ENCODE measurements at places on chromosomes 1 and 21.

- peak; percentile 54 for DNase-seq
Observed at GRCh38 chr1:115771847-115772457, 3.4 kb upstream of the CASQ2 start.

DNA sequence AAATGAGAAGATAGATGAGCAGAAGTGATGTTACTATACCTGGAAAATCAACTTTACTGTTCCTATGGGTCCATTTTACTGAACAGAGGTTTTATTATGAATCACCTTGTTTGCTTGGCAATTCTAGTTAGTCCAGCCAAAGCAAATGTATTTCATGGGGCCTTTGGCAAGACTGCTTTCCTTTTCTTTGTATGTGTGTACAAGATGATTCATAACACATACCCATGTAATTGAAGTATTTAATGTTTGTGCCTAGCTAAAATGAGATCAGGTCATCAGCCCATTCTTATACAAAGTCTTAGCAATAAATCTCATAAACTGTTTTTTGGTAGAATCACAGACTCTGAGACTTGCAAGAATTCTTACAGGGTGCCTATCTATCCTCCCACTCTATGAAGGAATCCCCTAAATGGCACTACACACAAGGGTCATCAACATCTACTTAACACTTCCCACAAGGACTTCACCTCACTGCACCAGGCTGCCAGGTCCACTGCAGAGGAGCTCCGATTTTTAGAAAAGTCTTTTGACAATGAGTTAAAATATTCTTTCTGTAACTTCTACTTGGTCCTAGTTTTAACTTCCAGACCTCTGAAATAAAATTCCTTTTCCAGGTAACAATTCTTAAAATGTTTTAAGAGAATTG lies 58.5 kb downstream of the LPAR3 start:
- peak; percentile 38 for DNase-seq

DNA sequence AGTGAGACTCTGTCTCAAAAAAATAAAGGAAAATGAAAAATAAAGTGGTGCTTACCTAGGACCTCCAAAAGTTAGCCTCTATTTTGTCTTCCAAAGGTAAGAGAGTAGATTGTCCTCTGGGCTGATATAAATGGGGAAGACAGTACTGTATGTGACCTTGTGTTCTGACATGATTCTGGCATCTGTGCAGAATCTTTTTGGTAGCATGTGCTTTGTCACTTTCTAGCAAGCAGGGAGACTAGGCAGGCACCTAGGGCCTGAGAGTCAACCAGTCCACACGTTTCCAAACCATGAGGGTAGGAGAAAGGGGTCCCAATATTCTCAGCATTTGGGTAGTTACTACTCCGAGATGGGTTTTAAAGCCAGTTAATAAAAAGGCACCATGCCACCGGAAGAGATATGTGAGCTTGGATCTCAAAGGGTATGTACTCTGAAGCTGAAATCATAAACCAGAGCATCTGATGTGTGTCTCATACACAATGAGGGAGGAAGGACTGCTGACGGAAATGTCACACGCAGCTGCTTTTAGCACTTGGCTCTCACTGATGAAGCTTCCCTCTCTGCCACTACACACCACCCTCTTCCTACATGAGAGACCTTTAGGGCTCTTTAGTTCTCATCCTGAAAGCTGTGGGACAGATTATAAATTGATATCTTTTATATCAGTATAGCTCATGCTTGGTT lies 27.0 kb upstream of the SLC16A1 start:
- DNase-seq: no peak

DNA sequence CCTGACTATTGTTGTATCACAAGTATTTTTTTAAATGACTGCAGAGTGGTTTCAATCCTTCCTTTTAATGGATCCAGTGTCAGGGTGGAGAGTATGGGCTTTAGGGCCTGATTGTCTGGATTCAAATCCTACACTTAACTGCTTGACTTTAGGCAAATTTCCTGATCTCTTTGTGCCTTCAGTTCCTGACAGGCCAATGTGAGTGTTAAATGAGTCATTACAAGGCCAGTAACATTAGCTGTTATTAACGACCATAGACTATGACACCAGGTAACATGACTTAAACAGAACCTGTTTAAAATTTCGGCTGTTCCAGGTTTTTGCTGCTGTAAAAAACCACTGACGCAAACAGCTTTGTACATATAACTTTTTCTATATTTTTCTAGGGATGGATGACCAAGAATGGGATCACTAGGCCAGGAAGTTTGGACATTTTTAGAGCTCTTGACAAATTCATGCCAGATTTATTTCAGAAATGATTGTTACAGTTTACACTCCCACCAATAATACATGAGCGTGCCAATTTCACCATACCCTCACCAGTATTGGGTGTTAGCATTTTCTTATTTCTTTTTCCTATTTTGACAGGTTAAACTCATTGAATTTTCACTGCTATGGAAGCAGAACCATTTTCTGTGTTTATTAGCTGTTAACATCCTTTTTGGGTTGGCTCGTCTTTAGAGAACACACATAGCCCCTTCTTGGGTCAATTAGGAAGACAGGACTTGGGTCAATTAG lies 11.3 kb downstream of the ZNF362 start:
- DNase-seq: no peak

- DNase-seq: no peak
Observed at GRCh38 chr1:70486676-70487458, 75.8 kb downstream of the CTH start.

- no peak for DNase-seq
Observed at GRCh38 chr1:180027949-180028445, 73.4 kb downstream of the CEP350 start.

DNA sequence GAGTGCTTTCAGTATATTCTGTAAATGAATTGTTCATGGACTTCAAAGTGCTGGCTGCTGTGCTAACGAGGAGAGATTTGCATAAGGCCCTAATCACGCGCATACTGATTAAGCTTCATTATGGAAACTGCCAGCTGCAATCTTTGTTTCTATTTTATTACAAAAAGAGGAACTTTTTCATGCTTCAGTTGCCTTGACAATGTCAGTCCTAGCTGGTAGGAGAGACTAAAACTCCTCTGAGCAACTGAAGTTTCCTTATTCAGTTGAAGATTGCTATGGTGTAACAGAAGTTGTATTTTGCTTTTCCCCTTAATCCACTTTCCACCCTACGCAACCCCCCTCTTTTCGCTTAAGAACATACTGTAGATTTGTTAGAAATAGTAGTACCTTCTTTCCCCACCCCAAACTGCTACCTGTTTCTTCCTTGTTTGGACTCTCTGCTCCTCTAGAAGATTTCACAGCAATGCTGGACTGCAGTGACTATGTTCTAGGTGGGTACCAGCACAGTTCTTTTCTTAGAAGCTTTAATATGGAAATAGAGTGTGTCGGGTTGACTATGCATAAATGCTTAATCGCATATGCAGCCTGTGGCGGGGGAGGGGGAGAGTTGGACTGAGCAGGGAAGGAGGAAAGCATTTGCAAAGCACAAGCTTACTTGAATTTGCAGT lies 108.3 kb downstream of the POU2F1 start:
- no peak for DNase-seq

DNA sequence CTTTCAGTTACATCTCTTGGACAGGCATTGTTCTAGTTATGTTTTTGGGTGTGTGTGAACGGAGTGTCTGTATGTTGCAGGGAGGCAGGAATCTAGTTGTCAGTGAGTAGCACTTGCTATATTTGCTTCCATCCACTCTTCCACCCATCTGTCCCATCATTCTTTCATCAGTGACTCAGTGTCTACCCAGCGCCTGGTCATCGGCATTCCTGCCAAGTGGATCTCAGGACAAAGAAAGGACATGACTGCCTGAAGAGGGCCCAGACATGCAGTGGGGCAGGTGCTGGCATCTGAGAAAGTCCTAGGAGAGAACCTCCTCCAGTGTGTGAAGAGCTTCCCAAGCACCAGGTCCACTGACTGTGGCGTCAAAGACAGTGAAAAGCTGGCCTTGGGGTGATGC lies 27.3 kb upstream of the MAGOH start:
- DNase-seq: no peak

GRCh38 chr1:178937695-178938094 lies 66.8 kb upstream of the ANGPTL1 start:
- no peak for DNase-seq

DNA sequence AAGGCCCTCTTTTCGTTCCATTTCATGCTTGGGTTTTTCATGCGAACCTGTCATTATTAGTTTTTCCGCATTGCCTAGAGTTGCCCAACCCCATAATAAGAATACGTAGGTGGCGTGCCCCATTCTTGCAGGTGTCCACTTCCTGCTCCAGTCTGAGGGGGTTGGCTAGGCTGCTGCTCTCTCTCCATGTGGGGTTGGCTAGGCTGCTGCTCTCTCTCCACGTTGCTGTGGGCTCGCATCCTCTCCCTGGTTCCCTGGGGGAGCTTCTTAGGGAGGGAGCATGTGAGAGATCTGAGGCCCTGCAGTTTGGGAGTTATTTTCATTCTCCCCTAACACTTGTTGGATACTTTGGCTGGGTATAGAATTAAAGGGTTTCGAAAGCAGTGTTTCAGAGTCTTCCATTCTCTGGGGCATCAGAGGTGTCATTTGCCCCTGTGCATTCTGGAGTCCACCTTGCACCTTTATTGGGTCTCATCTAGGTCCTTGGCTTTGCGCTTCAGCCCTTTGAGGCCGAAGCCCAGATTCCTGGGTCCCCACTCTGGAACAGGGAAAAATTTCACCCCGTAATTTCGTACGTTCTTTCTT lies 8.6 kb downstream of the C1orf35 start:
- DNase-seq: no peak

- DNase-seq: peak; percentile 81
Observed at GRCh38 chr1:154431586-154432373, 26.6 kb downstream of the IL6R start.

GRCh38 chr1:30042438-30043147 lies 680.8 kb downstream of the MATN1 start:
- DNase-seq: no peak

DNA sequence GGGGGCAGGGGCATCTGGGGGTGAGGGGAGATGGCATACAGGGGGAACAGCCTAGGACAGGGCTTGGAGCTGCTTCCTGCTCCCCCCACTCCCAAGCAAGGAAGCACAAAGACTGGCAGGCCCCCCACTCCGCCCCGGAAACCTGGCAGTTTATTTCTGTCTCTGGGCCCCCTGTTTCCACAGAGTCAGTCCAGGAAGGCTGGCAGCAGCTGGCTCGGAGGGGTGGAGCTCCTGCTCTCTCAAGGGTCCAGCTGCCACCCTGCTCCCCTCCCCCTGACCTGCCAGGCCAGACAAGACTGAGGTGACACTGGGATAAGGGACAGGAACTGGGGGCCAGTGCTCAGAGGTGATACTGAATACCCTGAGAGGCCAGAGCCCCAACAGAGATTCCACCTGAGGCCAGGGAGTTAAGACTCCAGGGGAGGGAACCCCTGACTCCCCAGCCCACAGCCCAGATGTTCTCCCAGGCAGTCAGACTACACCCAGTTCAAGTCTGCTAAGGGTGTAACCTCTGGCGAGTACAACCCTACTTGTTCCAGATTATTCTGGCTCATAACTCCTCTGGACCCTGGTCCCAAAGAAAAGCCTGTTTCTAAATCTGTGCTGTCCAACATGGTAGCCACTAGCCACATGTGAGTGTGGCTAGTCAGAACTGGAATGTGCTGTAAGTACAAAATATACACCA lies 26.3 kb downstream of the AHDC1 start:
- DNase-seq: no peak

GRCh38 chr1:2547210-2548067 lies 8.7 kb upstream of the TNFRSF14 start:
- DNase-seq: peak; percentile 75

GRCh38 chr1:198606020-198606438 lies 32.8 kb upstream of the PTPRC start:
- no peak for DNase-seq
